ENCODE measurements at places on chromosomes 11 and 22. TPM values are rescaled to one million over a fixed set of nuclear protein-coding genes. Genes with fewer than 3 reads are reported as not detected.

GRCh38 chr22:26429458-26430286 lies 612 bp downstream of the ASPHD2 start:
- peak overlapping the region; percentile 80 for H3K27ac ChIP-seq
- H3K4me3 ChIP-seq: peak overlapping the region; percentile 85
- peaks cover 8% of the 10 kb centered on the region for H3K27me3 ChIP-seq
- H3K4me1 ChIP-seq: peaks cover 62% of the 10 kb centered on the region
- peak; percentile 12 for DNase-seq
- peaks cover 16% of the 10 kb centered on the region for H3K36me3 ChIP-seq

- H3K4me1 ChIP-seq: no peaks in the 10 kb centered on the region
- H3K36me3 ChIP-seq: no peaks in the 10 kb centered on the region
- H3K27me3 ChIP-seq: no peaks in the 10 kb centered on the region
- H3K4me3 ChIP-seq: no peak overlapping the region
Measured at GRCh38 chr11:100182350-100182749, 504.7 kb upstream of the ARHGAP42 start.

DNA sequence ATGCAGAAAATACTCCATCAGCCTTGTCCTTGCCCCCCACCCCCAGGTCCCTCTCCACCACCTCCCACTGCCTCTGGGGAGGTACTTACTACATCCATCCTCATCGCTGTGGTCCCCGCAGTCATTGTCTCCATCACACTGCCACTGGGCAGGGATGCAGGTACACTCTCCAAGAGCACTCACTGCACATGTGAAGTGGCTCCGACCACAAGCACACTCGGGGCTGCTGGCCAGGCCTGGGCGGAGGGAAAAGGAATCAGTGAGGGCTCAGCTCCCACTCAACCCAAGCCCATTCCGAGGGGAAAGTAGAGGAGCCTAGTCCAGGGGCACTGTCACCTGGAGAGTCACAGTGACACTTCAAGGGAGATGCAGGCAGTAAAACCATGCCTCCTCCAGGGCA lies 15.7 kb downstream of the LRP4 start:
- no peak for DNase-seq
- no peak overlapping the region for H3K4me3 ChIP-seq
- no peak overlapping the region for H3K27ac ChIP-seq
- H3K4me1 ChIP-seq: peaks cover 2% of the 10 kb centered on the region
- peaks cover 6% of the 10 kb centered on the region for H3K27me3 ChIP-seq
- H3K36me3 ChIP-seq: no peaks in the 10 kb centered on the region

- no peaks in the 10 kb centered on the region for H3K4me1 ChIP-seq
- H3K4me3 ChIP-seq: no peak overlapping the region
- no peak overlapping the region for H3K27ac ChIP-seq
- H3K27me3 ChIP-seq: no peaks in the 10 kb centered on the region
- DNase-seq: no peak
- no peaks in the 10 kb centered on the region for H3K36me3 ChIP-seq
Measured at GRCh38 chr11:3123305-3123704, 41.8 kb downstream of the OSBPL5 start.

OR52I2 gene
- total RNA-seq: not detected
